Activated CD8-positive, alpha-beta memory T cell treated with anti-CD3 and anti-CD28 coated beads for 4 hours (primary cell): ENCODE measurements at places on chromosomes 5 and 9.

DNA sequence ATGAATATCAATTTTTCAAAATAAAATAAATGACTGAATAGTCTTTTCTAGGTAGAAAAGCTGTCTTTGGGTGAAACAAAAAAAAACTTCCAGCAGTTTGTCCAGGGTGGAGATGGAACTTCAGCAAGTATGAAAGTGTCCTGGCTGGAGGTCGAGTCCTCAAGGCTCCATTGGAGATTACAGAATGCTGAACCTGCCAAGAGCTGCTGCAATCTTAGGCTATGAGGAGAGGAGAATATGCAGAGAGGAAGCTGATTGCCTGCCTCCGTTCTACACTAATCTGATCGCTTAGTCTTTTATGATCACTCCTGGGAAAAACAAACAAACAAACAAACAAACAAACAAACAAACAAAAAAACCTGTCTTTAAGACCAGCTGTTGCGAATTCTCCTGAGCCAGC lies 50.6 kb downstream of the NREP start:
- no peak for DNase-seq

DNA sequence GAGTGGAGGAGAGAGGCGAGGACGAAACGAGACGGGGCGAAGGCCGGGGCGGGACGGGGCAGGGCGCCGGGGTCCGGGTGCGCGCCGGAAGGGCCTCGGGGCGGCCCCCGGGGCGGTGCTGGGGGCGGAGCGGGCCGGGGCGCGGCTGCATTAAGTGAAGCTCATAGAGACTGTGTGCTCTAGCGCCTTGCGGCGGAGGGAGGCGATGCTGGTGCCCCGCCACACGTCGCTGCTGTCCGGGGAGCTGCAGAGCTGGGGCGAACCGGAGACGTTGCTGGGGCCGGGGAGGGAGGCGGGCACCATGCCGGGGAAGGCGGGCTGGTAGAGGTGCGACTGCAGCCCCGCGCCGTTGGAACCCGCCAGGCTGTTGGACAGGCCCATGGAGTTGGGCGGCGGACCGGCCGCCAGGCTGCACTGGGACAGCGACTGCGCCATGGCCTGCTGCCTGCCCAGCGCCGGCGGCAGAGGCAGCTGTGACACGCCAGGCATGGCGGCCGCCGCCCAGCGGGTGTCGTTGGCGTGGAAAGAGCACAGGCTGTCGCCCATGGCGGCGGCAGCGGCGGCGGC lies 8.3 kb downstream of the OTP start:
- DNase-seq: no peak

- no peak for DNase-seq
Observed at GRCh38 chr5:43687275-43687674, 84.3 kb downstream of the NNT start.

- DNase-seq: no peak
Observed at GRCh38 chr9:97987487-97987886, 4.3 kb downstream of the ANP32B start.

DNA sequence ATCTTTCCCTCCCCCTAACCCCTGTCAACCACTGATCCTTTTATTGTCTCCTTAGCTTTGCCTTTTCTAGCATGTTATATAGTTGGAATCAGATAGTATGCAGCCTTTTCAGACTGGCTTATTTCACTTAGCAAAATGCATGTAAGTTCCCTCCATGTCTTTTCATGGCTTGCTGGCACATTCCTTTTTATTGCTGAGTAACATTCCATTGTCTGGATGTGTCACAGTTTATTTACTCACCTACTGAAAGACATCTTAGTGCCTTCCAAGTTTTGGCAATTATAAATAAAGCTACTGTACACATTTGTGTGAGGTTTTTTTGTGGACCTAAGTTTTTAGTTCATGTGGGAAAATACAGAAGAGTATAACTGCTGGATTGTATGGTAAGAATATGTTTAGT lies 230.1 kb downstream of the PBX3 start:
- no peak for DNase-seq

DNA sequence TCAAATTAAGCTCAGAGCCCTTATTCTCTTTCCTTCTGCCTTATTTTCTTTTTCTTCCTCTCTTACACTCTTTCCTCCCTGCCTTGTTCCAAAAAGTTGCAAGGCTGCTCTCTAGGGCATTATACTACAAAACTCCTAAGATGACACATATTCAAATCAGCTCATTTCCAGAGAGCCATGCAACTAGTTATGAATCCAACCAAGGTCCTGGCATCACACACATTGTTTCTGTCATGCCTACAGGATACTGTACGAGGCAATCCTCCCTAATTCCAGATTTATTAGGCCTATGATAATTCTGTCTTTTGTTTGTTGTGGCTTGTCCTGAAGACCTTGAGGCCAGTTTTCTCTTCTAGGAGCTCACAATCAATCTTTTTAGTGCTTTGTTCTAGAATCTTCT lies 87.0 kb upstream of the TBCA start:
- no peak for DNase-seq

GRCh38 chr5:149181732-149182131 lies 40.4 kb downstream of the ABLIM3 start:
- DNase-seq: no peak

DNA sequence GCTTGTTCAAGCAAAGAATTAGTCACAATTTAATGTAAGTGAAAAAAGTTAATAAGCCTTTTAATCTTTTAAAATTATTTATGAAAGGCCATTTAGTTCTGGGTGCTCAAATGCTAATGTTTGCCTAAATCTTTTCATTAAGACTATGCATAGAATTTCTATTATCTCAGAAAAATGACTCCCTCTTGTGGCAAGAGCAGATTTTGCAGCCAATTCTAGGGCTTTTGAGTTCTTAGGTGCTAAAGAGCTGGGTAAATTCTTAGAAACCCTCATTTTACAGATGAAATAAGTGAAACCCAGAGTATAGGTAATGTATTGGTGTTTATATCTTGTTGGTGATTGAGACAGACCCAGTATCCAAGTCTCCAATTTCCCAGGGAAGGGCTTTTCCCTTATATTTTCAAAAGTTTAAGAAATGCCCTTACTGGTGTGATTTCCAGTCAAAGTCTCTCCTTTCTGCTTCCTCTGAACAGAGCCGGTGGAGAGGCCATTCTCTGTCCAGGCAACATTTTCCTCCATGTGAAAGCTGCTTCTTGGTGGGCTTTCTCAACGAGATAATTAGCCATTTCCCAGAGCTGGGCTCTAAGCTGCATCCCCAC lies 24.1 kb upstream of the PCSK5 start:
- DNase-seq: no peak

- no peak for DNase-seq
Observed at GRCh38 chr5:59755476-59755875, 138.1 kb downstream of the PDE4D start.

DNA sequence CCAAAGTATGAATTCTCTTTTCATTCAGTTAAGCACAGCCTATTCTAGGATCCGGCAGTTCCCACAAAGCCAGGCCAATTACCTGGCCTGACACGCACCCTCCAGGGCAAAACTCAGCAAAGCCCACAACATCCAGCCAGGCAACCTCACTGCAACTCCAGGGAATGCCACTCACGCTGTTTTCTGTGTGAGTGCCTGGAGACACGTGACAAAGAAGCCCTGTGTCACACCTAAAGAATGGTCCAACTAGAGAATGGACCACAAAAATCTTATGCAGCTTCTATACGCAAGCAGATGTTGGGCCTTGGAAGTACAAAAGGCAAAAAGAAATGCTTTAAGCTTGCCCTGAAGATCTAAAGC lies 20.2 kb downstream of the RETREG1 start:
- DNase-seq: no peak

DNA sequence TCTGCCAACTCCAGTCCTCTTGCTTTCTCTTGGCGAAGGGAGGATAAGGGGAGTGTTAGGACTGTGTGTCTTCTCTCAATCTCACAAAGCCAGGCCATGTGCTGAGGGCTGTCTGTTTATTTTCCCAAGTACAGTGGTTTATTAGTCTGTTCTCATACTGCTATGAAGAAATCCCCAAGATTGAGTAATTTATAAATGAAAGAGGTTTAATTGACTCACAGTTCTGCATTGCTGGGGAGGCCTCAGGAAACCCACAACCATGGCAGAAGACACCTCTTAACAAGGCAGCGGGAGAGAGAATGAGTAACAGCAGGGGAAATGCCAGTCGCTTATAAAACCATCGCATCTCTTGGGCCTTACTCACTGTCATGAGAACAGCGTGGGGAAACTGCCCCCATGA lies 36.2 kb upstream of the CKS2 start:
- no peak for DNase-seq

GRCh38 chr5:125652761-125653160 lies 770.4 kb upstream of the GRAMD2B start:
- no peak for DNase-seq

DNA sequence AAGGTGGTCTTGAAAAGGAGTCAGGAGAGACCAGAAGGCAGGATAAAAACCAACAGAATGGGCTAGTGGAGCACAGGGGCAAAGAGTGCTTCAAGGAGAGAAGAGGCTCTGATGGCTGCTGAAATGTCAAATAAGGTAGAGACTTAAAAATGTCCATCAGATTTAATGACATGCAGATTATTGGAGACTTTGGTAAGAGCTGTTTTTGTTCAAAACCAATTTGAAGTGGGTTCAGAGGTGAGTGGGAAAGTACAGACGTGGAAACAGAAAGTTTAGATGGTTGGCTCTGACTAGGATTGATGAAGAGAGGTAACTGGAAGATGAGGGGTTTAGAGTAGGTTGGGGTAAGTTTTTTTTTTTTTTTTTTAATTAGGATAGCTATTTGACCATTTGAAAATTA lies 14.1 kb downstream of the SLC25A46 start:
- DNase-seq: no peak

- DNase-seq: no peak
Observed at GRCh38 chr5:108700930-108701329, 46.8 kb upstream of the FER start.

- no peak for DNase-seq
Observed at GRCh38 chr5:171954721-171955120, 51.7 kb downstream of the FBXW11 start.

DNA sequence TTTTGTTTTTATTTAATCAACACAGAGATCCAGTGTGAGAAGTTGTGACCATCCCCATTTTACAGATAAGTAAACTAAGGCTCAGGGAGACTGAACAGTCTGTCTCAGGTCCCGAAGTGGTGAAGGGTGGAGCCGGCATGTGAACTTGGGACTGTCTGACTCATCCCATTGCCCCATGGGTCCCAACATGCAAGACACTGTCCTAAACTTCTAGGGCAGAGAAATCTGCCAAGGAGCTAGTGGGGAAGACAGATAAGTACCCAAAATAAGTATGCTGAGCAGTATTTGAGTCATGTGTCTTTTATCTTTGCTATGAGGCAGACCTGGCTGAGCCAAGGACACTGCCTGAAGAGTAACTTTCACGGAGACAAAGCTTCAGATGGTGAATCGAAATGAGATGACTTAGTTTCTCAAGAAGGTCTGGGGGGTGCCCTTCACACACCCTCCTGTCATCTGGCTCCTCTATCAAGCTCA lies 64.3 kb upstream of the SLC25A51 start:
- no peak for DNase-seq

DNA sequence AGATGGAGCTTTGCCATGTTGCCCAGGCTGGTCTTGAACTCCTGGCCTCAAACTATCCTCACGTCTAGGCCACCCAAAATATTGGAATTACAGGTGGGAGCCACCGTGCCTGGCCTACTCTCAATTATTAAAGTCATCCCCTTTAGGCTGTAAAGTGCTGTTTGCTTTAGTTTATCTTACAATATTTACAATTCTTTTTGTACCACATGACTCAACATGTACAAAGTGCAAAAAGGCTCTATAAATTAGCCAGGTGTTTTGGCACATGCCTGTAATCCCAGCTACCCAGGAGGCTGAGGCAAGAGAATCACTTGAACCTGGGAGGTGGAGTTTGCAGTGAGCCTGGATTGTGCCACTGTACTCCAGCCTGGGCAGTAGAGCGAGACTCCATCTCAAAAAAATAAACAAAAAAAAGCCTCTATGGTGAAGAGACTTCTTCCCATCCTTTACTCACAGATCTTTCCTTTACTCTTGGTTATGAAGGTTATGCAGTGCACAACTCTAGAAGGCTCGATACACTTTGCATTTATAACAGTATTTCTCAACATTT lies 28.5 kb upstream of the MLLT3 start:
- no peak for DNase-seq

DNA sequence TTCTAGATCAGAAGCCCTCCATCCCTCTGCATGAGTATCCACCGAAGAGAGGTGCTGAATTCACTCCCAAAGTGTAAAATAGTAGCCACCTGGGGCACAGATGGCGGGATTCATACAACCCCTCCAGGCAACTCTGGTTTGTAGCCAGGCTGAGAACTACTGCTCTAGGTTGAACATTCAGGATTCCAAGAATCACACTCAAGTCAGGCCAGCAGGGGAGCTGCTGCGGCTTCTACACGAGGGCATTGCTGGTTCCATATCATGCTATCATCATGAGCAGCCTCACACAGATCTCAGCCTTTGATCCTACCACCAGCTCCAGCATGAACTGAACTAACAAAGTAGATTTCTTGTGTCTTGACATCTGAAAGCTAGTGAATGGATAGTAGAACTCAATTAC lies 367.9 kb downstream of the DIRAS2 start:
- DNase-seq: no peak

DNA sequence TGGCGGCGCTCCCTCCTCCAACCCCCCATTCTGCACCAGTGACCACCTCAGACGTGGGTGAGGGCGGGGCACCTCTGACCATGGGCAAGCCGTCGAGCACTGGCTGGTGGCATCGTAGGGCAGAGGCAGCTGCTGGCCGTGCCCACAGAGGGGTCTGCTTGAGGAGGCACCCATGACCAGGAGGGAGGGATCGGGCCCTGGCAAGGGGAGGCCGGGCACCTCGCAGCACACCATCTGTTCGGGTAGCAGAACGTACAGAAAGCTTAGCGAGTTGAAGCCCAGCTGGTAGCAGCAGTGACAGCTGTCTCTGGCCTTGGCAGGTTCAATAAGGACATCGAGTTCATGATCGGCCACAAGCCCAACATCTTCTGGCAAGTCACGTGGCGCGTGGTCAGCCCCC lies 4.3 kb upstream of the SLC6A18 start:
- DNase-seq: no peak

GRCh38 chr9:115466756-115467155 lies 348.8 kb upstream of the TNC start:
- DNase-seq: no peak

DNA sequence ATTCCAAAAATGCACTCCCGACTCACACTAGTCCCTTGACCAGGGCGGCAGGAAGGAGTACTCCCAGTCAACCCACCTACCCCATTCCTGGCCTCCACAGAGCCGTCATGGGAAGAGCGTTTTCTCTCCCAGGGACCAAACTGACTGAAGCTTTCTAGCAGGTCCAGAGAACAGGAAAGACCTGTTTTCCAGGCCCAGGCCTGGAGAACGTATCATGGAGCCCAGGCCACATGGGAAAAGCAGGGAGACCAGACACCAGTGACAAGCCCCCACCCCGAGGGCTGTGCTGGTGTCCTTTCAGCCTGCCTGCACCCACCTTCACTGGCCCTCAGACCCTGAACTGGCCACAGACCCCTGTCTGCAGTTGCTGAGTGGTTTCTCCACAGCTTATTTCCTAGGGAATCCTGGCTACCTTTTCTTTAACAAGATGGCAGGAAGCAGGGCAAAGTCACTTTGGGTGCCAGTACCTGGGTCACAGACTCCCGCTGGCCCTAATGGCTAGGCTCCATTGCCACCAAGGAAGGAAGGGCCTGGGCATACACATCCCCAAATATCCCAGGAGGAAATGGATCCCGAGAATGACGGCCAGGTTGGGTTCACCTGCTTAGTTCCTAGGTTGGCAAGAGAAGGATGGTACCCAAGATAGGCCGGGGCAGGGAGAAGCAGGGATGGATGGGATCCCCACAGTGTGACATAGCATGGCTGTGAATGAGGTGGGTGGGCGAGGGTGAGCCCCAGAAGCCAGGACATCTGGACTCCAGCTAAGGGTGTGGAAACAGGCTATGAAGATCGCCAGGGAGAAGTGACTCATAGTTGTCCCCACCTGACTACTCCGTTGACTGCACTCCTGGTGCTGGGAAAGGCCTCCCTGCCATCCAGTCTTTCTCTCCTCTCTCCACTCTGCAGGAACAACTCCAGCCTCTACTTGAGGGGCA lies 12.2 kb downstream of the CCNI2 start:
- DNase-seq: no peak
